ENCODE measurements at places on chromosomes 13 and 19. TPM values are rescaled to one million over a fixed set of nuclear protein-coding genes. Genes with fewer than 3 reads are reported as not detected.

OR1M1 gene
- total RNA-seq = not detected

DNA sequence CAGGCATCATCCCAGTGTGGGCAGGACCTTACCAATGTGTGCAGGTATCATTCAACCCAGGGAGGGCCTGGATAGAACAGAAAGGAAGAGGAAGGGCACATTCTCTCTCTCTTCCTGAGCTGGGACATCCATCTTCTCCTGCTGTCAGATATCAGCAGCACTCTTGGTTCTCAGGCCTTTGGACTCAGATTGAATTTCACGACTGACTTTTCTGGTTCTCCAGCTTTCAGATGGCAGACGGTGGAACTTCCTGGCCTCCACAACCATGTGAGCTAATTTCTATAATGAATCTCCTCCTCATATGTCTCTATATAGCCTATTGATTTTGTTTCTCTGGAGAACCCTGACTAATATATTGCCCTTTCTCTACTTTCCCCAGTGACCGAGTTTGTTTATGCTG, 77.3 kb downstream of the OLFM4 start:
- no peak for DNase-seq

DNA sequence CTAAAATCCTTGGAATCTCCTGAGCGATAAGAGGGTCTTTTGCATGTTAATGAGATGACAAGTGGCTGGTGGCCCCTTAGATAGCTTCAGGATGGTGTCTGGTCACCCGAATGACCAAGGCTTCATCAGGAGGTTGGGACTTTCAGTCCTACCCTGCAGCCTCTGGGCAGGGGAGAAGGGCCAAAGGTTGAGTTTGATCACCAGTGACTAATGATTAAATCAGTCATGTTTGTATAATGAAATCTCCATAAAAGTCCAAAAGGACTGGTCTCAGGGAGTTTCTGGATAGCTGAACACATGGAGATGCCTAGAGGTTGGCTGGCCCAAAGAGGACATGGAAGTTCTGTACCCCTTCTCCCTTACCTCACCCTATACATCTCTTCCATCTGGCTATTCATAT, 316.2 kb downstream of the MTUS2 start:
- no peak for DNase-seq

SERTM1 gene
- not detected for total RNA-seq

GRCh38 chr19:10270180-10270615, 722 bp upstream of the ICAM1 start:
- no peak for DNase-seq

DNA sequence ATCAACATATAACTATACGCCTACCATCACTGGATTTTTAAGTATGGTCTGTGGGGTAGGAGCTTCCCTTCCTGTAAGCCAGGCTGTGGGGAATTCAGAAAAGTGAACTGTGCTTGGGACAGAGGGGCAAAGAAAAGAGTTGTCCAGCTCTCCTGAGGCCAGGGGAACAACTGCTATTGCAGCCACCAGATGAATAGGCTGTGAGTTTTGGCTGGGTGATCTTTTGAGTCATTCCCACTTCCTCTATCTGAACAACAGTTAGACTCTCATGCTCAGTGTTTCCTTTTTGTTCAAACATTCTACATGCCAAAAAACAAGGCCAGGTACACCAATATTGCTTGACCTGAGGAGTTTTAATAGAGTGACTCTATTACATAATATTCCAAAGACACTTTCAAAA, 426.2 kb upstream of the DACH1 start:
- no peak for DNase-seq

GNA15 gene
- total RNA-seq = 111 TPM

PLVAP gene
- 26.3 TPM for total RNA-seq

DNA sequence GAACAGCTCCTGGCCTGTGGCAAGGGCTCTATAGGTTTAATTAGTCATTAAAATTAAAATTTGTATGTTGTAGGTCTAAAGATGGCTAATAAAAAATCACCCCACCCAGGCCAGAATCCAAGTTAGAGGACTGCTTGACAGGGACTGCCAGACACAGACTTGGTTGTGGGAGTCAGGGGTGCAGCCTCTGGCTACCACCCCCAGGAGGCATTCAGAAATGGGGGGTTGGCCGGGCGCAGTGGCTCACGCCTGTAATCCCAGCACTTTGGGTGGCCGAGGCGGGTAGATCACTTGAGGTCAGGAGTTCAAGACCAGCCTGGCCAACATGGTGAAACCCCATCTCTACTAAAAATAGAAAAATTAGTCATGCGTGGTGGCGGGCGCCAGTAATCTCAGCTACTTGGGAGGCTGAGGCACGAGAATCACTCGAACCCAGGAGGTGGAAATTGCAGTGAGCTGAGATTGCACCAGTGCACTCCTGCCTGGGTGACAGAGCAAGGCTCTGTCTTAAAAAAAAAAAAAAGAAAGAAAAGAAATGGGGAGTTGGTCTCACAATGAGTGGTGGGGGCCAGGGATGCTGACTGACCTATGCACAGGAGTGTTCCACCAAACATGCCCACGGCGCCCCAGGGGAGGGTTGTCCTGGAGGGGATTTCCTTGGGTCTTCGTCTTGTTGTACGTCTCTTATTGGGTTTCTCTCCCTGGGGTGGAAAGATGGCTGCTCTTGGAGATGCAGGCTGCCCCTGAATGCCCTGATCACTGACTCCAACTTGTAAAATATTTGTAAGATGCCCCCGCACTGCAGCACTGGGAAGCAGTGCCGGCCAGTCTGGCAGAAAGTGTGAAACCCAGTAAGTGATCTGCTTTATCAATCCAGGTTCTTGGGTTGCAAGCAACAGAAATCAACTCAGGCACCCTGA, 68.8 kb downstream of the SIPA1L3 start:
- DNase-seq = no peak

GRCh38 chr19:13043285-13043684, 48.0 kb downstream of the NFIX start:
- no peak for DNase-seq

DNA sequence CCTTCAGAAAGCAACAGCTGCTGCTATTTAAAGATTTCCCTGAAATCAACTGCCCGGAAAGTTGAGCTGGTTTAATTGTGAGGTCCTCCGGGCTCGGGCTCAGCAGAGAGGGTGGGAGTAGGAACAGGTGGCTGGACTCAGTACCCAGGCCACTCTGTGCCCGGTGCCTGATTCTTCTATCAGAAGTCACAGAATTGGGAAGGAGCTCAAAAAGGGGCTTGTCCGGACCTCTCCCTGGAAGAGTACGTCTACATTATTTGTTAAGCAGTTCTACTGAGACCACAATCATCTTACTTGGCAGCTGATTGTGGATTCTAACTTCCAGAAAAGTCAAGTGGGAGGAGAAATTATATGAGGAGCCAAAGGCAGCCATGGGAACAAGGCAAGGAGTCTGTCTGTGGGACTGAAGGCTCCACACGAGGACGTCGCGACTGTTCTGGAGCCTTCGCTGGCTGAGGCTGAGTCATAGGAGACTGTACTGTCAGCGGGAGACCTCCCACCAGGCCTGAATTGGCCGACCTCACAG, 91.7 kb upstream of the ANKRD10 start:
- no peak for DNase-seq

ACER1 gene
- total RNA-seq = 0.53 TPM

DNA sequence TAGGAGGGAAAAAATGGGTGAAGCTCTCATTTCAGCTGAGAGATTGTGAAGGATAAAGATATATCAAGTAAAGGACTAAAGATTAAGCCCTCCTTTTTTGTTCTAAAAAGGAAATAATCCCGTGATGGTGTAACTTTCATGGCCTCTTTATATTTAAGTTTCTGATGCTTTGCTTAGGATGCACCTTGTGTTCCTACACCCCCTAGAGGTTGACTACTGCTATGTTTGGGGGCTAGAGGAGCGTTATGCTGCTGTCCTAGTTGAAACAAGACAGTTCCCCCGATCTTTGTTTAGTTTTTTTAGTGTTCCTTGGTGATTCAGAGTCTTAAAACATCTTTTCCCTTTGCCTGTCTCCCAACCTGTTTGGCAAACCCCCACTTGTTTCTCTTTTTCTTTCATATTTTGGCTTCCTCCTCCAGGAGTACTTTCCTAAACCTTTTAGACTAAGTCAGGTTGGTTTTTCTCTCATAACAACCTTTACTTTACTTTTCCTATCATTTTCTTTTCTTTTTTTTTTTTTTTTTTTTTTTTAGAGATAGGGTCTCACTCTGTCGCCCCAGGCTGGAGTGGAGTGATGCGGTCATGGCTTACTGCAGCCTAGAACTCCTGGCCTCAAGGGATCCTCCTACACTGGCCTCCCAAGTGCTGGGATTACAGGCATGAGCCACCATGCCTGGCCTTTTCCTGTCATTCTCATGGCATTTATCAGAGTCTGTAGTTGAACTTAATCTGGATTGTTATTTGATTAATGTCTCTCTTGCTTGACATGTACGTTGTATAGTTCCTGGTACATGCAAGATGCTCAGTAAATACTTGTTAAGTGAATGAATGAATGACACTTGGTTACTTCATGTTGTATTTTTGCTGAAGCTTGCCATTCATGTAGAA, 2.8 kb downstream of the UBA2 start:
- DNase-seq = no peak

MCEMP1 gene
- not detected for total RNA-seq

GRCh38 chr13:28258417-28258816, 120.1 kb downstream of the PAN3 start:
- DNase-seq = no peak

LRRC63 gene
- not detected for total RNA-seq

Data from esophagus squamous epithelium (tissue), 5 donors.